ENCODE measurements at places on chromosomes 6 and 20.

DNA sequence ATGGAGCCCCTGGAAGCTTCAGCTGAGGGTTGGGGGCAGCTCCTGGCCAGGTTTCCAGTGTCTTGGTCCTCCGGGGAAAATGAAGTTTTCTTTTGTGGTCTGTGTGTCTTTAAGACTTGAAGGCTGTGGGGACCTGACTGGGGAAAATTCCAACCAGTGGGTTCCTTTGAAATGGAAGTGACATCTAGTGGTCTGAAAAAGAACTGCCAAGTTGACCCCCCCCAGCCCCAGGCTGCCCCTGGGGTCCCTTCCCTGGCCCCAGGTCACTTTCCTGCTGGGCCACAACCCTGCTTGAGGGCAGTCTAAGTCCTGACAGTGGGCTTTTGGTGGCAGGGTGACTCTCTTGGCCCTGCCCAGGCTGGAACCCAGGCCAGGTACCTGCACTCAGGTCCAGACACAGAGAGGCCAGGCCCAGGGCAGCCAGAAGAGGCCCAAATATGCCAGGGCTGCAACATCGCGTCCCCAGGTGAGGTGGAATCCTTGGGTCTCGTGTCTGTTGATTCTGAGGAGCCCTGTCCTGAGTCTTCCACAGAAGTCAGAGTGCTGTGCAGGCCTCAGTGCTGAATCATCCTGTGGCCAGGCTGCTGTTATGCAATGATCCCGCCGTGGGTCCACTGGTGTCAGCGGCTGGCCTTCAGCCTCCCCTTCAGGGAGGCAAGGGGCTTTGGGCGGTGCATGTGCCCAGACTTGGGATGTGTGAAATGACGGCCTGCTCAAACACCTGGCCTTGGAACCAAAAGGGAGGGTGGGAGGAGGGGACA lies 68.4 kb downstream of the VEGFA start:
- no peak for DNase-seq

- no peak for DNase-seq
These were observed 71.4 kb downstream of the MAFB start for GRCh38 chr20:40617594-40617993.

DNA sequence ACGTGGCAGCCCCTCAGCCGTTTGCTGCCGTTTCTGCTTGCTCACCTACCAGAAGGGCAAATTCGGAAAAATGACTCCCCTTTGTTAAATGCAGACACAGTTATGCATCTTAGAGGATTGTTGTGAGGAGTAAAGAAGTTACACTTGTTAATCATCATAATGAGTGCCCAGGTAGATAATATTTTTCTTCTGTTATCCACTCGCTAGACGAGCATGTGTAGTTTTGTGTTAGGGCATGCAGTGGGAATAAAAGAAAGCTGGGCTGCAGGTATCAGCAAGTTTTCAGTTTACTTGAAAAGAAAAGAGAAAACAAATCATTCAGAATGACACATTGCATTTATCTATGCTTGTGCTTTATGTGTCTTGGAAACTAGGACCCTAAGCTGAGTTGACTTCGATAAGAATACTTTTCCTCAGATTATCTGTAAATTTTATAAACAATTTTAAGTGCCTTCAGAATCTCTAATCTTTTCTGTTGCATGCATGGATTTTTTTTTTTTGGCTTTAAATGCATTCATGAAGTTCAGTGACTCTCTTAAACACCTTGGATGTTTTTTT lies 365.3 kb downstream of the QKI start:
- DNase-seq = no peak

GRCh38 chr6:92110403-92110802 lies 1309.0 kb downstream of the EPHA7 start:
- DNase-seq = no peak

DNA sequence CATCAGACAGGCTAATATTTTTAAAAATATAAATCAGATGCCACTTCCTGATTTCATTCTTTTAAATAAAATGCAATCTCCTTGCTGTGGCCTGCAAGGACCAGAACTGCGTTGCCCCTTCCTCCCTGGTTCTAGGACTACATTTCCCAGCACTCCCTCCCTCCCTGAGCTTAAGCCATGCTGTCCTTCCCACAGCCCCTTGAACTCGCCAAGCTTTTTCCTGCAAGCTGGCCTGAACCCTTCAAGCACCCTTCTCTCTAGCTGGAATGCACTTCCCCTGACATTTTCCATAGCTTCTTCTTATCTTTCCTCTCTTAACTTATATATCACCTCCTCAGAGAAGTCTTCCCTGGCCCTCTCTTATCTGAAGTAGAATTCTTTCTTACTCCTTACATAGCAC lies 6.1 kb upstream of the DOK5 start:
- no peak for DNase-seq

Data from HFF-Myc (cell line).